ENCODE measurements at places on chromosomes 16 and 17. TPM values are rescaled to one million over a fixed set of nuclear protein-coding genes. Genes with fewer than 3 reads are reported as not detected.

The CCL4 gene
- total RNA-seq = 22.1 TPM

The FOXO3B gene
- total RNA-seq = 1.9 TPM

The TBKBP1 gene
- total RNA-seq = 6.3 TPM

The IGSF6 gene
- total RNA-seq = 13.2 TPM

The TNK1 gene
- 12.8 TPM for total RNA-seq

The KRTAP4-1 gene
- total RNA-seq = 1.9 TPM

GRCh38 chr17:77184474-77184873 lies 43.7 kb downstream of the SEC14L1 start:
- DNase-seq = no peak

- DNase-seq = no peak
Measured at GRCh38 chr17:34533806-34534527, 45.4 kb upstream of the TMEM132E start.

DNA sequence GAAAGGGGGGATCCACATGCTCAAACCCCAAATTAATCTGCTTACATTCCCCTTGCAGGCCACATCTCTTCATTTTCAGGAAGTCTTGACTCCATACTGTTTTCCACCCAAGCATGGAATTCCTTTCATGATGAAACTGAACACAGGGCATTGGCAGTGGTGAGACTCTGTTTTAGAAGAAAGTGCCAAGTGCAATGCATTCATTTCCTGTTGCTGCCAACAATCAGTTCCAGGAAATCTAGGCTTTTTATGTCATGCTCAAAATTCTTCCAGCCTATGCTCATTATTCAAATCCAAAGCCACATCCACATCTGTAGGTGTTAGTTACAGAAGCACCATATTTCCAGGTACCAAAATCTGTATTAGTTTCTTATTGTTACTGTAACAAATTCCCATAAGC lies 4.1 kb downstream of the CCL2 start:
- DNase-seq = no peak

DNA sequence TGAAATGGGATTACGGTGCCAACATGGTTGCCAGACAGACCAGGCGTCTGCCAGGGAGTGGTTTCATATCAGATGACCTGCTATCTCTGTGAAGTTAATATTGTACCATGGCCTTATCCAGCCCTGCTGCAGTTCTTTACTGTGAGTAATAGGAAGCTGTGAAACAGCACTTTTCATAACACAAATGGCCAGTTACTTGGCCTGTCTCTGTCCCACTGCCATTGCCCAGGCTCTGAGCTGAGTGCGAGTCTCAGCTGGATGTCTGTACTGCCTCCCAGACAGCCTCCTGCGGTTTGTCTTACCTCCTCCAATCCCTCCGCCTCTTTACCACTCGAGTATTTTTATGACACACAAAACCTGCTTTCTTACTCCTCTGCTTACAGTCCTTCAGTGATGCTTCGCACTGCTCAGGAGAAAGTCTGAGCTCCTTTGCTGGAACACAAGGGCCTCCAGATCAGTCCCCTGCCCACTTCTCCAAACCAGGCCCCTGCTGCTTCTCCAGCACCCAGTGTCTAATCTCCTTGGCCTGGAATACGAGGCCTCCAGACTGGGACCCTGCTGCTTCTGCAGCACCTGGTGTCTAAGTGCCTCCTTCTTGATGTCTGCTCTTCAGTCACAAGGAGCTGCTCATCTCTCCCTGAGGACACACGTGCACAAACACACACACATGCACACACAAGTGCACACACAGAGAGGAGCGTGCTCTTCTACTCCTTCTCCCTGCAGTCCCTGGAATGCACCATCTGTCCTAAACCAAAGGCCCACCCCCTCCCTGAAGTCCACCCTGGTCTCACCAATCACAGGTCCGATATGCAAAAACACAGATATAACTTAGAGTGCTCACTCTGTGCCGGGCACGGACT lies 17.1 kb upstream of the RHOT1 start:
- DNase-seq = no peak

DNA sequence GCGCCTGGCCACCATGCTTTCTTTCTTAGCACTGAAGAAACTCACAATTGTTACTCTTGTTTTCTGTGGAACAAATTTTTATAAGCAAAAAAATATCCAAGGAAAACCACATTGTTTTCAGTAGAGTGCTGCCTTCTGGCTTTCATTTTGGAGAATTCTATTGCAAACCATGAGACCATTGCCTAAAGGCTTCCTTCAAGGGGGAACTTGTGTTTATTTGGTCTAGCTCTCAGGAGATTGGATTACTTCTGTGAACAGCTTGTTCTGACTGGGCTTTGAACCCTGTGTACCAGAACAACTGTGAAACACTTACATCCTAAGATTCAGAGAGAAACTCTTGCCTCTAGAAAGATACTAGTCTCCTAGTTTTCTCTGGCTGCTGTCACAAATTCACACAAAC lies 32.1 kb downstream of the TOM1L1 start:
- no peak for DNase-seq

- DNase-seq = no peak
Measured at GRCh38 chr17:14033166-14033565, 36.1 kb upstream of the COX10 start.

GRCh38 chr17:27384261-27384701 lies 72.0 kb upstream of the KSR1 start:
- DNase-seq = peak; percentile 48

DNA sequence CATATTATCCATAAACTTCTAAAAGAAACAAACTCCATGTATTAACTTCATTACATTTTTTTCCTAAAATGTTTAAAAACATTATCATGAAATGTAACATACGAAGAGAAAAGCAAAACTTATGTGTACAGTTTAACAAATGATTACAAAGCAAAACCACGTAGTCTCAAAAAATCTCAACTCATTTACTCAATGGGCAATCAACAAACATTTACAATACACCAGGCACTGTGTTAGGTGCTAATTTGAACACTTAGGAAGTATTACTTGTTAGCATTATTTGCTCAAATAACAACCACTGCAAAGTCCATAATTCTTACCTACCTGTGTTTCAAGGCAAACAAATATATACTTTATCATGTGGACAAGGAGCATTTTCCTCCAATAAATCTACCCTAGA lies 164.9 kb downstream of the STX8 start:
- no peak for DNase-seq

- no peak for DNase-seq
Measured at GRCh38 chr16:87322360-87322759, 5.2 kb upstream of the C16orf95 start.

- peak; percentile 14 for DNase-seq
Measured at GRCh38 chr17:55086635-55087058, 118.1 kb downstream of the STXBP4 start.

DNA sequence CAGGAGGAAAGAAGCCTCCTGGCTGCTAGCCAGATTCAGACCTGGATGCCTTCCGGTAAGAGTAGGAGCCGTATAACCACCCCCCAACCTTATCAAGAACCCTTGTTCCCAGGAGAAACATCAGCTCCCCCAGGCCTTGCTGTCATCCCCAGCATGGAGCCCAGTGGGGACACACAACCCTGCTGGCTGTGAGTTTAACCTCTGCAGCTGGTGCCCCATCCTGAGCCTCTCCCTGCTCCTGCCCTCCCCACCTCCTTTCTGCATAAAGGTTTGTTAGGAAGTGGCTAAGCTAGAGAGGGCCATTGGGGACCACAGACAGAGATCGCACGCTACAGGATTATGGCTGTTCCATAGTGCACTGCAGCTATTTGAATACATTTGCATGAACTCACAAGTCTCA lies 55.5 kb upstream of the RPL38 start:
- no peak for DNase-seq

All from umbilical cord (tissue), 2 donors.